ENCODE measurements at places on chromosomes 6 and 20. TPM values are rescaled to one million over a fixed set of nuclear protein-coding genes. Genes with fewer than 3 reads are reported as not detected.

Gene MOXD1
- total RNA-seq: not detected

Gene TMEM200A
- total RNA-seq: not detected

Gene PHACTR2
- total RNA-seq: 39.1 TPM

Gene PREX1
- total RNA-seq: 0.02 TPM

Gene MTFR2
- 12.5 TPM for total RNA-seq

Gene TGM3
- not detected for total RNA-seq

Gene TRIM40
- 0.13 TPM for total RNA-seq

Gene DZANK1
- total RNA-seq: 1.4 TPM

DNA sequence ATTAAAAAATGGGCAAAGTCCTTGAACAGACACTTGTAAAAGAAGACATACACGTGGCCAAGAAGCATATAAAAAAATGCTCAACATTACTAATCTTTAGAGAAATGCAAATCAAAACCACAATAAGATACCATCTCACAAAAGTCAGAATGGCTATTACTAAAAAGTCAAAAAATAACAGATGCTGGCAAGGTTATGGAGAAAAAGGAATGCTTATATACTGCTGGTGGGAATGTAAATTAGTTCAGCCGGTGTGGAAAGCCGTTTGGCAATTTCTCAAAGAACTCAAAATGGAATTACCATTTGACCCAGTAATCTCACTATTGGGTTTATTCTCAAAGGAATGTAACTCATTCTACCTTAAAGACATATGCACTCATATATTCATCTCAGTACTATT, 166.6 kb downstream of the KHDC1L start:
- H3K36me3 ChIP-seq: no peaks in the 10 kb centered on the region
- H3K27me3 ChIP-seq: no peaks in the 10 kb centered on the region
- no peak overlapping the region for H3K27ac ChIP-seq
- DNase-seq: no peak

GRCh38 chr6:692356-692851, 535 bp downstream of the EXOC2 start:
- H3K27ac ChIP-seq: peak overlapping the region; percentile 76
- H3K4me3 ChIP-seq: peak overlapping the region; percentile 96
- no peaks in the 10 kb centered on the region for H3K36me3 ChIP-seq
- H3K27me3 ChIP-seq: peaks cover 5% of the 10 kb centered on the region
- peak; percentile 45 for DNase-seq

- H3K4me1 ChIP-seq: no peaks in the 10 kb centered on the region
- DNase-seq: no peak
- no peaks in the 10 kb centered on the region for H3K27me3 ChIP-seq
These were observed 331.5 kb downstream of the SAMD5 start for GRCh38 chr6:147839708-147840610.

GRCh38 chr6:34205916-34206315, 30.8 kb upstream of the HMGA1 start:
- H3K27me3 ChIP-seq: peaks cover 27% of the 10 kb centered on the region
- H3K27ac ChIP-seq: no peak overlapping the region
- no peak for DNase-seq

GRCh38 chr6:7147051-7147671, 39.4 kb downstream of the RREB1 start:
- peak overlapping the region; percentile 66 for H3K27ac ChIP-seq
- no peaks in the 10 kb centered on the region for H3K27me3 ChIP-seq
- peaks cover 100% of the 10 kb centered on the region for H3K4me1 ChIP-seq
- DNase-seq: no peak
- no peaks in the 10 kb centered on the region for H3K36me3 ChIP-seq

- peak; percentile 70 for DNase-seq
- H3K27me3 ChIP-seq: no peaks in the 10 kb centered on the region
- peaks cover 47% of the 10 kb centered on the region for H3K4me1 ChIP-seq
These were observed 10.1 kb upstream of the FRK start for GRCh38 chr6:116070616-116071389.

GRCh38 chr6:41469156-41470028, 76.8 kb upstream of the FOXP4 start:
- H3K27ac ChIP-seq: no peak overlapping the region
- DNase-seq: no peak
- no peak overlapping the region for H3K4me3 ChIP-seq
- peaks cover 67% of the 10 kb centered on the region for H3K27me3 ChIP-seq
- no peaks in the 10 kb centered on the region for H3K36me3 ChIP-seq

DNA sequence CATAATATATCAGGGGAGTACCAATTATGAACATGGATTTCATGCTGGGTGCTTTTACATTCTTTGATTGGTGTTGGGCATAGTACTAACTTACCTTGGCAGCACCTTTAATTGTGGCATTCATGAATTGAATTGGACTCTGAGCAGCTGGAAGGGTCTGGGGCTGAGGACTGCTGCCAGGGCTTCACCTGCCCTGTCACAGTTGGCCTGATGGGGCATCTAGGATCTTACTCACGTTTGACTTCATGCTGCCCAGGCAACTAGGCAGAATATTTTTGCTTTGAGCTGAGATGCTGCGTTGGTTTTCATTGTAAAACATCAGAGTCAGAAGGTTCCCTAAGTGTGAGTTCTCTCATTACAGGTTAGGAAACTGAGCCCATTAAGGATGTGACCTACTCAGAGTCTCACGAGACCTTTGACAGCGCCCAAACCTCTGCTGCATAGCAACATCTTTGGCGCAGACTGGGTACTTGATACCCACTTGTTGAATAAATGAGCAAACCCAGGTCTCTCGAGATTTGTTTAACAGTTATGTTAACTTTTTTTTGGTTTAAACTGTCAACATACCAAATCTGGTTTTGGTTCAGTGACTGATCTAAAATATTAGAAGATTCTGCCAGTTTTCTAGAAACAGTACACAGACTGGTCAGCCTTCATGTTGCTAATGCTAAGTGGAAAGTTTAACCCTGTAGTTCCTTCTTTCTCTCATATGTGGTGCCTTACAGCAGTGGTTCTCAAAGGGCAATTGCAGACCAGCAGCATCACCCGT, 104.9 kb downstream of the TCP11 start:
- no peak overlapping the region for H3K27ac ChIP-seq
- H3K27me3 ChIP-seq: no peaks in the 10 kb centered on the region
- H3K4me1 ChIP-seq: peaks cover 16% of the 10 kb centered on the region
- no peak overlapping the region for H3K4me3 ChIP-seq
- no peak for DNase-seq

DNA sequence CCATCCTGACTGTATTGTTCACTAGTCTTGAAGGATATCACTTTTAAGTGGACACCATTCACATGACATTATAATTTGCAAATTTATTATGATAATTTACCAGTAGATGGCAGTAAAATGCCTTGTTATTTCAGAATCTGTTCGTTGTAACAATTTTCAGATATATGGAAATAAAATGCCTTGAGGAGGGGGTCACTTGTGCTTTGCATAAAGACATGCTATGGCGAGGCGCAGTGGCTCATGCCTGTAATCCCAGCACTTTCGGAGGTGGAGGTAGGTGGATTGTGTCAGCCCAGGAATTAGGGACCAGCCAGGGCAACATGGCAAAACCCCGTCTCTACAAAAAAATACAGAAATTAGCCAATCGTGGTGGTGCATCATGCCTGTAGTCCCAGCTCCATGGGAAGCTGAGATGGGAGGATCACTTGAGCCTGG, 9.0 kb upstream of the NCOA6 start:
- H3K27ac ChIP-seq: no peak overlapping the region
- no peak overlapping the region for H3K4me3 ChIP-seq
- DNase-seq: peak; percentile 47
- H3K4me1 ChIP-seq: peaks cover 6% of the 10 kb centered on the region

DNA sequence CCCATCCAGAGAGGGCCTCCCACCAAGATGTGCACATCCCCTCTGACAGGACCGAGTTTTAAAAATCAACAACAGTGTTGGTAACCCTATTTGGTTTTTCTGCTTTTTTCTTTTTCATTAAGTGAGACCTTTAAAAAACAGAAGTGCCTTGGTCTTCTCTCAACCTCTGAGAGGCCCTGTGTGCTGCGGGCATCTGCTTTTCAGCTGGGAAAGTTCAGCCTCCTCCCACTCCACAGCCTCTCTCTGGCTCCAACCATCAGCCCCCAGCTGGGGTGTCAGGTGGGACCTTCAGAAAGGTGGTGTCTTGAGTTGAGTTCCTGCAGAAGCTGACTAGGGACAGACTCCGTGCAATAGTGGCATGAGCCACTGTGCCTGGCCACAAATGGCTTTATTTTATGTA, 64.6 kb upstream of the ZMYND8 start:
- no peaks in the 10 kb centered on the region for H3K27me3 ChIP-seq
- DNase-seq: no peak
- no peak overlapping the region for H3K4me3 ChIP-seq
- H3K36me3 ChIP-seq: no peaks in the 10 kb centered on the region
- H3K4me1 ChIP-seq: peaks cover 43% of the 10 kb centered on the region

DNA sequence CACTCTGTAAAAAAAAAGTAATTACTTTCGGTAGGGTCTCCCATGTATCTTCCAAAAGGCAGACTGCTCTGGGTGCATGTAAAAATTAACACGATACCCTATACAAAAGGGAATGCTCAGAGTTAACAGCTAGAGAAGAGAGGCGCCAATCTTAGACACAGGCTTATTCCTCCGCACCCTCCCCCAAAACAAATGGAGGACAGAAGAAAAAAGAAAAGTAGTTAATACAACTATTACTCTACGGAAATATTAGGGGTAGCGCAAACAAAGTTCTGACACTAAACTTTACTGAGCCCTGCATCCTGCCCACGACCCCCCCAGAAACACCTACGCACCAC, 331 bp upstream of the UFL1 start:
- H3K36me3 ChIP-seq: peaks cover 1% of the 10 kb centered on the region
- H3K27ac ChIP-seq: peak overlapping the region; percentile 98
- no peak for DNase-seq
- peaks cover 24% of the 10 kb centered on the region for H3K4me1 ChIP-seq
- no peaks in the 10 kb centered on the region for H3K27me3 ChIP-seq
- H3K4me3 ChIP-seq: peak overlapping the region; percentile 83

DNA sequence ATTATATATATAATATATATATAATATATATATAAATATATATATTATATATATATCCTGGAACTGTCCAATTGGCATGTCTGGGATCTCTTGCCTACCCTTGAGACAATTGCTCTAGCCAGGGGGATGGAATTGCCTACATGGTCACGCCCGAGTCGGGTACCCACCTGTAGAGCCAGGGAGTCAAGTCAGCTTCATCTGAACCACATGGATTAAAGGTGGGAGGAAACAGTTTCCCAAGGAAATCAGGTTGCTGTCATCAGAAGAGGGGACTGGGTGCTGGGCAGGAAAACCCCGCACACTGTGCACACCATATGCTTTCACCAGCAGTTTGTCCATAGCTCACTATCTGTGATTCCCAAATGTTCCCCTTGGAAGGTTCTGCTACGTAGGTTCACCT, 252.5 kb upstream of the NOX3 start:
- no peak overlapping the region for H3K4me3 ChIP-seq
- no peak overlapping the region for H3K27ac ChIP-seq
- no peaks in the 10 kb centered on the region for H3K27me3 ChIP-seq
- H3K4me1 ChIP-seq: peaks cover 16% of the 10 kb centered on the region

DNA sequence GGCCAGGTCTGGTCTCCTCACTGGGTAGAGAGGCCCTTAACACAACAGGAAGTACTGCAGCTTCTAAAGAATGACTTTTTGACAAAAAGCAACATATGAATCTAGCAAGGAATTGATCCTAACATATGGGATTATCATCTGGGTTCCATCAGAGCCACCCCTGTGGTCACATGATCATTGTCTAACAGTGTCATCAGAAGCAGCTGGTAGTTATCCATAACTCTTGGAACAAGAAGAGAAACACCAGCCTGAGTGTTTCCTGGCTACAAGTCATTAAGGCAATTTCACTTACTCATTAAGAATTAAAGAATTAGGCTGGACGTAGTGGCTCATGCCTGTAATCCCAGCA, 219.3 kb upstream of the ARID1B start:
- no peaks in the 10 kb centered on the region for H3K4me1 ChIP-seq
- H3K27ac ChIP-seq: no peak overlapping the region
- H3K27me3 ChIP-seq: peaks cover 24% of the 10 kb centered on the region
- no peaks in the 10 kb centered on the region for H3K36me3 ChIP-seq

DNA sequence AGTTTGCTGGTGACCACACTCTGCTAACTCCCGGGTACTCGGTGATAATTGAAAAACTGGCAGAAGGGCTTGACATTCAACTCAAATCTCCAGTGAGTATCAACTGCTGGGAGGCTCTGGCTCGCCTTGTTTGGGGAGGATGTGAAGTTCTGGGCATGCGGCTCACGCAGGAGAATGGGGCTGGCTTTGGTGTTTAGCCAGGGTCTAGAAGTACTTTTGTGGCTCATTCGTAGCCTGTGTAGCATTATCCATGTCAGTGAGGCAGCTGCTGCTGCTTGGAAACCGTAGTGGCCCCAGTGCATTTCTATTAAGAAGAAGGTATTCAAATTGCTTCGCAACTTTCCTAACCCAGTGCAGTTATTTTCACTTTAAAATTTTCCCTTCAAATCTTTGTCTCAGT, 52.2 kb downstream of the KDM1B start:
- H3K27ac ChIP-seq: no peak overlapping the region
- H3K27me3 ChIP-seq: no peaks in the 10 kb centered on the region
- DNase-seq: no peak
- no peaks in the 10 kb centered on the region for H3K36me3 ChIP-seq

GRCh38 chr6:160082627-160083026, 39.0 kb upstream of the SLC22A1 start:
- DNase-seq: no peak
- H3K4me3 ChIP-seq: no peak overlapping the region
- H3K4me1 ChIP-seq: peaks cover 11% of the 10 kb centered on the region
- H3K36me3 ChIP-seq: peaks cover 53% of the 10 kb centered on the region
- H3K27me3 ChIP-seq: no peaks in the 10 kb centered on the region
- H3K27ac ChIP-seq: no peak overlapping the region

DNA sequence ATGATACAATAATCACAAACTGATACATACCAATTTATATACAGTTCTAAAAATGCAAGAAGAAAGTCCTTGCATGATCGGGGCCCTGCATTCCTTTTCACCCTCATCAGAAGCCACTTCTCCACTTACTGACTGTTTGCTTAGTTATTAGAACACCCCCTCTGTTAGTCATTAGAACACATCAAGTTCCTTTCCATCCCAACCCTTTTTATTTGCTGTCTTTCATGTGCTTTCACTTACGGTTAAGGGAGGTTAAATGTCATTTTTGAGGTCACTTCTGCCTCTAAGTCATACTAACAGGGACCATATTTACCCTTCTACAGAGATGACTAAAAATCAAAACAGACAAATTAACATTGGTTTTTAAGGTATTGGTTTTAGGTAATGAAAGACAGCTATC, 149.1 kb downstream of the LMBRD1 start:
- H3K27ac ChIP-seq: no peak overlapping the region
- no peaks in the 10 kb centered on the region for H3K36me3 ChIP-seq
- no peak overlapping the region for H3K4me3 ChIP-seq
- DNase-seq: peak; percentile 1
- H3K4me1 ChIP-seq: no peaks in the 10 kb centered on the region

DNA sequence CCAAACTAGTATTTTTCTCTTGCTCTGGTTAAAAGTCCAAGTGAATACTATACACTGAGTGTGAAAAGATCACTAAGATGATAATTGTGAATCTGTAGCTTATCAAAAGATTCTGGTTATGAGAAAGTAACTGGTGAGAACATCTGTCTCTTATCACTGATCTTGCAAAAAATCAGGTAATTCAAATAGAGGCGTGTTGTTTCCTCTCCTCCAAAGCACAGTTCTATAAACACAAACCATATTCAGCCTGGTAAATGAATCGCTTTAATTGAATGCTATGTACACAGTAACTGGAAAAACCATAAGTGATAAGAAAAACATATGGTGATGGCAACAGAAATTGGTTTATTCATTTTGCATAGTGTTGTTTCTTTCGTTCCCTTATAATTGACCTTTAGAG, 161.0 kb downstream of the RALGAPA2 start:
- DNase-seq: no peak
- no peak overlapping the region for H3K27ac ChIP-seq
- H3K27me3 ChIP-seq: no peaks in the 10 kb centered on the region

Measured in HepG2 (cell line).